ENCODE measurements at places on chromosomes 13 and 19. TPM values are rescaled to one million over a fixed set of nuclear protein-coding genes. Genes with fewer than 3 reads are reported as not detected.

- DNase-seq: no peak
These were observed 18.8 kb downstream of the ZSCAN5A start for GRCh38 chr19:56295531-56296455.

Gene KIR3DL1
- 41.2 TPM for total RNA-seq

DNA sequence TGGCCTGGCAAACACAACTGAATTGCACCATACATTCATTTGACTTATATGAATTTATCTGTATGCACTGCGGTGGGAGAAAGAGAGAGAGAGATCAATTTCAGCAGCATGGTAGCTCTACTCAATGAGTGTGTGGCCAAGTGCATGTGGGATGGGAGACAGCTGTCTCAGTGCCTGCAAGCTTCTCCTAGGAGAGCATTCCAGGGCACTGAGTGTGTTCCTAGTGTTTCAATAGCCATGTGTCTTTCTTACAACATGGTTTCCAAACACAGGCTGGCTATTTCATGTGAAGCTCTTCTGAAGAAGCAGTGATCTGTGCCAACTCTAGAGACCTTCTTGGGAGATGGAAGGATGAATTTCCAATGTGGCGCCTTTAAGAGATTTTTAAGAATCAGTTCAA lies 43.5 kb downstream of the NEK5 start:
- DNase-seq: no peak

DNA sequence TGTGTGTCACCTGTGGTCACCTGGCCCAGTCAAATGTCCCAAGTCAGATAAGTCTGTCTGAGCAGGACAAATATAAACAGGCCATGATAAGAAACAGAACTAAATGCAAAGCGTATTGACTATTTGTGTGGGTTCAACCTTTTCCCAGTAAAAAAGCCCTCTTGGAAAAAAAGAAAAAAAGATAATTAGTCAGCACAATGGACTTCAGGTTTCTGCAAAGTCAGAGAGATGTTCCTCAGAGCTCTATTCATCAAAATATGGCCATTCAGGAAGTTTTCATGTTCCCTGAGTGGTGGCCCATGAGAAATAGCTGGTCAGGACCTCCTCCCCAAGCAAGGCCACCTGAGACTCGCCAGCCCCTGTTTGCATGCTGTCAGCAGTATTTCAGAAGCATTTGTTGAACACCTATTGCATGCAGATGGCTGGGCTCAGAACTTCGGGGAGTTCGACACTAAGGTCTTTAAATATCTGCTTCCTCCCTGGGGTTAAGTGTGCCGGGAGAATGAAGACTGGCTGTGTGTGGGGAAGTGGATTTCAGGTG lies 2.7 kb downstream of the FFAR3 start:
- no peak for DNase-seq

DNA sequence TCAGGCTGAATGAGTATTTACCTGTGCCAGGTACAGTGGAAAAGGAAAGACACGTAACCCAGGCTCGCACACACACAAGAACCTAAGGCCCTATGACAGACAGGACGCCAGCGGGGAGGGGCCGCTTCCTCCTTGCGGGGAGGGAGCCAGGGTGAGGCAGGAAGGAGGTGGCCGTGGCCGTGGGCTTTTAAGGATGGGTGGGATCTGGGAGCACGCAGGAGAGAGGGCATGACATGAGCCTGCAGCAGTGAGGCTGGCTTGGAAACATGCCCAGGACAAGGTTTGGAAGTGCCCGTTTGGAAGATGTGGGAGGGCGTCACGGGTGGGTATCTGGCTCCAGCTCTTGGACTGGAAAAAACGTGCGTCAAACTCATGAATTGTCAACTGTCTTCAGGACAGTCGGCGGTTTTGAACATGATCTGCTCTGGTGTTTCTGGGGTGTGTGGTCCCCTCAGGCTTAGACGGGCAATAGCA lies 20.1 kb downstream of the SH3GL1 start:
- no peak for DNase-seq

Gene CACNG7
- total RNA-seq: not detected

- no peak for DNase-seq
These were observed 2.8 kb upstream of the ZNF83 start for GRCh38 chr19:52640916-52641315.

Data from natural killer cell (primary cell).